ENCODE measurements at places on chromosomes 1 and 21.
A peak's percentile ranks its signal among the peaks of the same experiment; 100 is the strongest.

DNA sequence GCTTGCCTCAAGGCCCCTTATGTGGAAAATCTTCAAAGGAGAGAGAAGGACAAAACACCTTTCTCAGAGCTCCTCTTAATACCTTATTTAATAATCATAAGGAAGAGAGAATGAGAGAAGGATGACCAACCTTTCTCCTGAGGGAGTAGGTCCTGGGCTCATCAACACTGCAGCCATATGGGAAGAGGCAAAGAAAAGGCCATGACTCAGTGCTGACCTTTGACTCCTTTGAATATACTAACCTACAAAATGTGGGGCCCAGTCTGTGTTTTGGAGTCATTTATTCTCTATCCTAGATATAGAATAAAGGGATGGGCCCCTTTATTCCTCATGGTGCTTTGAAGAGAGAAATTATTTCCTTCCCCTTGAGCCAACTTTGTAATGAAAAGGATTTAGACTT, 38.3 kb downstream of the CAMSAP2 start:
- DNase-seq: no peak

GRCh38 chr1:7838714-7839113, 14.2 kb downstream of the UTS2 start:
- DNase-seq: no peak

- DNase-seq: no peak
Observed at GRCh38 chr1:203133970-203134725, 6.6 kb downstream of the ADORA1 start.

DNA sequence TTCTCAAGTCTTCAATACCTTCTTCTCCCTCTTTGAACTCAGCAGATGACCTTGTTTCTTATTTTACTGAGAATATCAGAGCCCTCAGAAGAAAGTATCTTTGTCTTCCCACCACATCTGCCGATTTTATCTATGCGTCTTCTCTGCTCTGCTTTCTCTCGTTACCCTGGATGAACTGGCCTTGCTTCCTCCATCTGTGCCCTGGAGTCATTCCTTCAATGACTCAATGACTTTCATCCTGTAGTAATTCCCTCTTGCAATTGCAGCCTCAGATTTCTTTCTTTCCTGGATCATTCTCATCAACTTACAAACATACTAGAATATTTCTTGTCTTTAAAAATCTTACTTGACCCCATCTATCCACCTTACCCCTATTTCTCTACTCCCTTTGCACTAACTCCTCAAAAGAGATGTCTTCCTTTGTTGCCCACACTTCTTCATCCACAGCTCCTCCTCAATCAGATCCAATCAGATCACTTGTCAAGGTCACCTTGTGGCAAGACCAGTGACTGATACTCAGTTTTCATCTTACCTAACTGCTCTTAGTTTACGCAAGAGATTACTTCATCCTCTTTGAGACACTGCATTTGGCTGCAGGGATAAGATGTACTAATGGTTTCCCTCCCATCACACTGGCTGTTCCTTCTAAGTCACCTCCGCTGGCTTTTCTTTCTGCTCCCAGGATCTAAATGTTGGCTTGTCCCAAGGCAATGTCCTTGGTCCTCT, 8.2 kb upstream of the TGFBR3 start:
- no peak for DNase-seq

- DNase-seq: no peak
Observed at GRCh38 chr1:106254748-106255147, 801.7 kb upstream of the PRMT6 start.

GRCh38 chr1:116754198-116754977, at the start of gene CD2:
CD2 (plus strand) TSS chr1:116754430; CDS start chr1:116754493, 63 bp downstream.
- no peak for DNase-seq

GRCh38 chr1:16181887-16182719, 26.2 kb upstream of the EPHA2 start:
- DNase-seq: peak; percentile 97

DNA sequence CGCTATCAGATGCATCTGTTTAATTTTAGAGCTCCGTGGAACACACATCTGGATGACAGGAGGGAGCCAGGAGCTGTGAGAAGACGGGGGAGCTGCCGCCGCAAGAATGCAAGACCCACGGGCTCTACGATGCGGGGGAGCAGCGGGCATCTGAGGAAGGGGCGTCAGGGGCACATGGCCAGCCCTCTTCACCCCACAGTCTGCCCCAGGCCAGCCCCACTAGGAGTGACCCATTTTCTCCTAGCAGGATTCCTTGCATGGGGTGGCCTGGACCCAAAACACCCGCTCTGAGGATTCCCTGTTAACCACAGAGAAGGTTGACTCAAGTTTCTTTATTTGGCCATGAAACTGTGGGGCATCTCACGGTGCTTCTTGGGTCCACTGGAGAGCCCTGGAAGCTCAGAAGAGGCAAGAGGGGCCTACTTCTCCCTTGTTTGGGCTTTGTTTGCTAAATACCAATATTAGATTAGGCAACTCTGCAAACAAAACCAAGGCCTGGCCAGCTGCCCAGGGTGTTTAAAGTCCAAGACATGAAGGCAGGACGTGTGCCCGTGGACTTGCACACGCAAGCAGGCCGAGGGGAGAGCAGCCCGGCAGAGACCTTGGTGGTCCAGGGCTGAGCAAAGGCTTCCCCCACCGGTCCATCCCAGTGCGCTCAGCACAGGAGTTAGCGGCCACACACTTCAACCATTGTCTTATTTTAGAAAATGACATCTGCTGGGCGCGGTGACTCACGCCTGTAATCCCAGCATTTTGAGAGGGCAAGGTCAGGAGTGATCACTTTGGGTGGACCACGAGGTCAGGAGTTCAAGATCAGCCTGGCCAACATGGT, 89.8 kb downstream of the DHRS3 start:
- peak; percentile 66 for DNase-seq

DNA sequence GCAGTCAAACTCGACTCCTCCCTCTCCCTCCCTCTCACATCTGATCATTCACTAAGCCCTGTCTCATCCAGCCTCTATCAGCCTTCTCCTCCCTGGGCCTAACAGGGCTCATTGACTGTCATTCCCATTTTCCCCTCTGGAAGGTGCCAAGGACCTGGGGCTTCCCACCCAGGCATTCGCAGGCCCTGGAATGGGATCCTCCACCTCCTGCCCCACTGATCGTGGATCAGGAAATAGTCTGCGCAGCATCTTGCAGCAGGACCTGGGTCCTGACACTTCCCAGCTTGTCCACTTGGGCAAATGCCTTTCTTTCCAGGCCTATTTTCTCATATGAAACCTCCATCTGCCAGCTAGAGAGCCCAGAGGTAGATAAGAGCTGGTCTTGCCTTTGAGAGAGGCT, 71.2 kb upstream of the ZC3H12A start:
- no peak for DNase-seq

DNA sequence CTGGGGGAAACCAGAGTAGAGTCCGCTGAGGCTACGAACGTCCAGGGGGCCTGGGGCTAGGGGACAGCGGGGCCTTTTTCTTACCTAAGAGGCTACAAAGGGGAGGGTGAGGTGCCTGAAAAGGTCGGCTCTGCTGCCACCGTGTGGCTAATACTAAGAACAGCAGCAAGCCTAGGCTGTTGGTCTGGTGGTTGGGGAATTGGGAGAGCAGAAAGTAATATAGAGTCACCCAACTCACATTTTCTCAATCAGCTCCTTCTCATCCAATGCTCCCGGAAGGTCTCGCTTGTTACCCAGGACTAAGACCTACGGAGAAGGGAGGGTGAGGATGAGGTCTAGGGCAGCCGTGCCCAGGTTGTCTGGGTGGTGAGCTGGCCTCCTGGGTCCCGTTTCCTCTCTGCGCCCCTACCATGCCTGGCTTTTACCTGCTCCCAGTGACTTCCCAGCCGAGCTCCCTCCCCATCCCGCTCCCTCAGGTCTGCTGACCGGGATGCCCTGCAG, 9.3 kb downstream of the ARL8A start:
- DNase-seq: peak; percentile 79
